ENCODE measurements at places on chromosomes 3 and 15. TPM values are rescaled to one million over a fixed set of nuclear protein-coding genes. Genes with fewer than 3 reads are reported as not detected.

DNA sequence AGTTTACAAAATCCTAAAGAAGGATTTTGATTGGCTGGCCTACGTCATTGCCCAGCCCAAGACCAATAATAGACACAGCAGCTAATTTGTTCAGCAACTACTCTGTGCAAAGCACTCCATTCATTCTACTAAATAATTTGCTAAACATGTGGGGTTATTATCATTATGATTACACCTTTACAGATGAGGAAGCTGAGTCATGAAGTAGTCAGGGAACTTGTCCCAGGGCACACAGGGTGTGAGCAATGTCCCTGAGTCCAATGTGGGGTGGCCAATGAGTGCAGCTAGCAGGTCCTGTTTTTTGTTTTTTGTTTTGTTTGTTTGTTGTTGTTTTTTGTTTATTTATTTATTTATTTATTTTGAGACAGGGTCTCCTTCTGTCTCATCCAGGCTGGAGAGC lies 183.6 kb downstream of the ABHD5 start:
- no peak for DNase-seq

- DNase-seq: peak; percentile 81
Observed at GRCh38 chr15:79896634-79897379, at the start of gene MTHFS. Gene MTHFS, minus strand, starts transcription at chr15:79897014. Its CDS starts 26 bp downstream, at chr15:79896988.

DNA sequence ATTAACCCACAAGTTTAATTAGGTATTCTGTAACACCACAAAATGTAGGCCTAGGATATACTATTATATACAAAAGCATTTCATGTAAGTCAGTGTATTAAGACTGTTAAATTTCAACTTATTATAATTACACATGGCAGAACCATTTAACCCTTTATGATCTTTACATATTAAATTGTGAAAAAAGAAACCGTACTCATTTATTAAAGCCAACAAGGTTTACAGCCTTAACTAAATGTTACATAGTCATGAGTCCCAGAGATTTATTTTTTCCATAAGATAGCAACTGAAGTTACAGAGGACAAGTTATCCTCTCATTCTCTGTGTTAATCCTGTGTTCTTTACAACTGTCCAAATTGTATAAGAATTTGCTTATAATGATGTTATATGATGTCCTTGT lies 615.8 kb upstream of the AGTR1 start:
- DNase-seq: no peak

DNA sequence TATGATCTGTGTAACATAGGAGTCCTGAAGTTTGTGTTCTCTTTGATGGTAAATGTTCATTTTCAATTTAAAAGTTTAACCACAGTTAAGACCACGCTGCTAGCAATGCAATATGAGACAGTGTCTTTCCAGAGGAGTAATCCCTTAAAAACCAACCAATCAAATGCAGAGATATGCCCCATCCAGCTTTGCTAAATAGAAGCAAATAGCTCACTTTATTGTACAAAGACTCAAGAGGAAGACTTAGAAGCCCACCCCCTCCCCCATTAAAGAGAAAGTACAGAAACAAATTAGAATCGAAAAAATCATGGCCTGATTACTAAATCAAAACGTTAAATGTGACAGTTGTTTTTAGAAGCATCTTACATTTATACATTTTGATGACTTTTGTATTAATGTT lies 2.1 kb upstream of the ANP32A start:
- no peak for DNase-seq

GRCh38 chr3:9088441-9089353 lies 125.4 kb upstream of the RAD18 start:
- peak; percentile 36 for DNase-seq

GRCh38 chr3:168865022-168865551 lies 769.4 kb upstream of the GOLIM4 start:
- no peak for DNase-seq

The ECE2 gene
- total RNA-seq: not detected

The TNK2 gene
- total RNA-seq: 47.6 TPM

The ZNF80 gene
- not detected for total RNA-seq

The ALDH1L1 gene
- total RNA-seq: 22.9 TPM

The RETNLB gene
- not detected for total RNA-seq

The FGD5 gene
- 19.3 TPM for total RNA-seq

Measured in left cardiac atrium (tissue), 4 donors.